ENCODE measurements at places on chromosomes 11 and 22. TPM values are rescaled to one million over a fixed set of nuclear protein-coding genes. Genes with fewer than 3 reads are reported as not detected.
A peak's percentile ranks its signal among the peaks of the same experiment; 100 is the strongest.

The ART5 gene
- 1.6 TPM for total RNA-seq

DNA sequence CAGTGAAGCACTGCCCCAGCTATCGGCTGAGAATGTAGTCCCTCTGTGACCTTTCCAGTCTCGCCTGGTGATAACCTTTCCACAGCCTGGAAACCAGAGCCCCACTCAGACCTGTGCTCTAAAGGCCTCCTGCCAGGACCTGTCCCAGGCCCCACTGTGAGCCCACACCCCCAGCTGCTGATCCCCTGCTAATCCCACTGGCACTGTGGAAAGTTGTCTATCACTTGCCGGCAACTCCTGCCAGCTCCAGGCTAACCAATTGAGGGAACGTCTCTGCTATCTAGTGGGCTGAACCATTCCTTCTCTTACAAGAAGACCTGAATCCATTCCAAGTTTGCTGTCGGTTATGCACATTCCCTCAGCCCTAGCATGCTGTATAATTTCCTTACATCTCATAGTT is 328.2 kb downstream of the FAM181B start:
- no peak for DNase-seq

DNA sequence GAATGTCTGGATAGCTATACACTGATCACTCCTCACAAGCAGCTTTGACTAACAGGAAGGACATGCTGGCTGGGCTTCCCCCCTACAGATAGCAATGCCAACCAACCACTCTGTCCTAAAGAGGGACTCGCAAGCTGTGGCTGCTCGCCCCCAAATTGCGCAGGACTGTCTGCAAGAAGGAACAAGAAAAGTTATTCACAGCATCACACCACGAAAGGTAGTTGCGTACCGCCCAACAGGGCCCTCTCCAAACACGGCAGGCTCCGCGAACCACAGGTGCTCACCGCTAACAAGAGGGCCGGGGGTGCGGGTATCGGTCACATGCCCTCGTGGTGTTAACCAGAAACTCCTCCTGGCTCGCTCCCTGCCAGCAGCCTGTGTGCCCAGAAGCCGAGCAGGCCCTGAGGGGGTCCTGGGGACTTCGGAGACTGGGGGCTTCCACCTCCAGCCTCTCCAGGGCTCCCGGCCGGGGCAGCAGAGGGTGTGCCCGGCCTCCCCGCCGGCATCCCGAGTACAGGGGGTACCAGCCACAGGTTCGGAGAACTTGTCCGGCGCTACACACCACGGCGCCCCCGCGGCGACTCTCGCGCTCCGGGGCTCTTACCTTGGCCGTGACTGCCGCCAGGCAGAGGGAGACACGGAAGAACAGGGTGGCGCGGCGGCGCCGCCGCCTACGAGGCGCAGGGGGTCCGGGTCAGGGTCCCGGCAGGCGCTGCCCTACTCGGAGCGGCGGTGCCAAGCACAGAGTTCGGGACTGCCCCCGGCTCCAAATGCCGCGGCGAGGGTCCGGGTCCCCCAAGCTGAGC is 682 bp downstream of the LARGE1 start:
- peak; percentile 61 for DNase-seq

DNA sequence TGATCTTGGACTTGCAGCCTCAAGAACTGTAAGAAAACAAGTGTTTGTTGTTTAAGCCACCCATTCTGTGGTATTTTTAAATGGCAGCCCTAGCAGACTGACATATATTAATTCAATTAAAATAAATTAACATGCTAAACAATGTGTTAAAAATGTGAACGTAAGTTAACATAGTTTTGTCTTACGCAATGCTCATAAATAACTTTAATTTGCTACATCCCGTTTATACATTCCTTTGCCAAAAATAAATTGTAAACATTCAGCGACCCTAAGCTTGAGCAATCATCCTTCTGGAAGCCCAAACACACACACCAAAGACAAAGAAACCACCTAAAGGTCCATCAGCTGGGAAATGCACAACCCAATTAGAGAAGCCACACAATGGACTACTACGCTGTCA is 70.4 kb downstream of the CELSR1 start:
- DNase-seq = no peak

- DNase-seq = no peak
These were observed 123.8 kb downstream of the ZNF280B start for GRCh38 chr22:22384668-22385244.

DNA sequence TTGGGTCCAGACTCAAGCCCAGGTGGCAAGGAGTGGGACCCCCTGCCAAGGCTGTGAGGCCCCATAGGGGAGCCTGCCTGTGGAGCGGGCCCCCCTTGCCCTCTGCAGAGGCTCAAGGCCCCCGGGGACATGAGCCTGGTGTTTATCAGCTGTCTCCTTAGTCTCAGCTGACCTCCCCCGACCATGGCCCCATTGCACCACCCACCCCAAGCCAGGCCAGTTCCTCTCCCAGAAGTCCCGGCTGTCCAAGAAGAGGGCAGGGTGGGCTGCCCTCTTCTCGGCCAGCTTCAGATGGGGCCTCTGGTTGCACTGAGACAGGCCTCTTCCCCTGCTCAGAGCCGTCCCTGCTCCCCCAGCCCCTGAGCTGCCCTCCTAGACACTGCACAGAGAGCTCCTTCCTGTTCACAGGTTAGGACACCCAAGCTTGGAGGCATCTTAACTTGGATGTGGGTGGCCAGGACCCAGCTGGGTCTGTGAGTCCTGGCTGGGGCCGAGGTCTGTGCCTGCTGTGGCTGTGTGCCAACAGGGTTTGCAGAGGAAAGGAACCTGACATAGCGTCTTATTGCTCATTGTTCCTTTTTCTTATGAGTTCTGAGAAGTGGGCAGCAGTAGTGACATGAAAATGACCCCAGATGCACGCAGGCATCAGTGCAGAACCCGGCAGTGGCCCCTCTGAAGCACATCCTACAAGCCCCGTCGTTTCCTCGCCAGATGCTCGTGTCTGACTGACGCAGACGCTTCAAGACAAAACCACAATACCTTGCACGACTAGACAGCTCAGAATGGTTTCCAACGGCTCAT is 5.4 kb downstream of the TRABD start:
- DNase-seq = peak; percentile 62

All from heart left ventricle (tissue), 16 donors.